ENCODE measurements at places on chromosomes 3 and 15. TPM values are rescaled to one million over a fixed set of nuclear protein-coding genes. Genes with fewer than 3 reads are reported as not detected.
A peak's percentile ranks its signal among the peaks of the same experiment; 100 is the strongest.

DNA sequence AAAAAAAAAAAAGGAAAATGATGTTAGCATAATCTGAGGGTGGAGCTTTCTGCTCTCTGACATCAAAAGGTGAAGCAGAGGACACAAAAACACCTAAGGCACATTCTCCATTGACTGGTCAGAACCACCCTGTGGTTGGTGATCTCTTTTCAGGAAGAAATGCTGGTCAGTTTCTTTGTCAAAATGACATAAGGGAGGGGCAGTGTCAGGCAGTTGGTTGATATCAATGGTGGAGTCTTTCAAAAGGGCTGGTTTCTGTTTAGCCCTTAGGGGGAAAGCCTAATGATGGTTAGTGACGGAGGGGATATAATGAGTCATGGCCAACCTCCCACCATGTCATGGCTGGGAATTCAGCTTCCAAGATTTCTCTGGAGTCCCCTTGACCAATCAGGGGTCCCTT lies 185.9 kb upstream of the GBE1 start:
- no peak overlapping the region for H3K27ac ChIP-seq
- no peaks in the 10 kb centered on the region for H3K4me1 ChIP-seq
- H3K36me3 ChIP-seq: no peaks in the 10 kb centered on the region
- DNase-seq: no peak
- H3K27me3 ChIP-seq: no peaks in the 10 kb centered on the region

DNA sequence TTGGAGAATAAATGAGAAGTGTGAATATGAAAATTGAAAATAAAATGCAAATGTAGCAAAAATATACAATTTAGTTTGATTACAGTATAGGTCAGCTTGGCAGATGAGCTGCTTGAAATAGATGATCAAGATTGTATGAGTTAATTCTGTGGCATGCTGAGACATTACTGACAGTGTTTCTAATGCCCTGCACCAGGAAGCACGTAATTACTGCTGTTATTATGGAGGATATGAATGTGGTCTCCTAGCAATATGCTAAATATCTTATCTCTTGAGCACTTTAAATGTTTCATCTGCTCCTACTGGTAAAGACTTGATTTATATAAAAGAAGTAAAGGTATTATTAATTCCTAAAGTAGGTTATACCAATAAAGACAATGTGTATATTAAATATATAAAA lies 1015.5 kb downstream of the PLOD2 start:
- H3K27ac ChIP-seq: no peak overlapping the region
- H3K4me1 ChIP-seq: no peaks in the 10 kb centered on the region
- DNase-seq: no peak
- no peak overlapping the region for H3K4me3 ChIP-seq
- H3K27me3 ChIP-seq: no peaks in the 10 kb centered on the region

DNA sequence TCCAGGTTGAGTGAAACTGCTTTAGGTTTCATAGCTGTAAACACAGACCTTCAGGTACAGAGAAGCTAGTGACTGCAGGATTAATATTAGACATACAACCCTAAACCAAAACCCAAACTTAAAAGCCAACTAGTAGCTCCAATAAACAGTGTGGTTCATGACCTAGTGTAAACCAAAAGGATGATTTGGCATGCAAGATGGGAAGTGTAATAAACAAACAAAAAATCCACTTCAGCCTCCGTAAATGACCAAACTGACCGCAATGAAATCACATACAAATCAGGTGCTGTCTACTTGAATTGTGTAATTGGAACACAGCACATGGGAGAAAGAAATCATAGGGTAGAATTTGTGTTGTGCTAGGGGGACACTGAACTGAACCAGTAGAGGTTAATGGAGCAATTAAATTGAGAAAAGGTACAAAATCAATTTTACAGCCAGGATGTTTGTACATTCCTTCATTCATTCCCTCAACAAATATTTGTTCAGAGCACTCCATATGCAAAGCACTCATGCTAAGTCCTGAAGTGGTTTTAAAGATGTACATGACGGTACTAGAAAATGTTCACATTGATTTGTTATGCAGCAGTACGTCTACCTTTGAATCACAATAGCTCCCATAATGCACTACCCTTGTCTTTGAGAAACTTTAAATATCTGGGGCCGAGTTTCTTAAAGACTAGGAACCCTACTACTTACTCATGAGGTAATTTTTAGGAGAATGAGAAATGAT lies 21.4 kb upstream of the CHST2 start:
- no peak for DNase-seq
- no peaks in the 10 kb centered on the region for H3K4me1 ChIP-seq
- H3K27ac ChIP-seq: no peak overlapping the region
- no peaks in the 10 kb centered on the region for H3K36me3 ChIP-seq
- no peak overlapping the region for H3K4me3 ChIP-seq
- H3K27me3 ChIP-seq: no peaks in the 10 kb centered on the region

DNA sequence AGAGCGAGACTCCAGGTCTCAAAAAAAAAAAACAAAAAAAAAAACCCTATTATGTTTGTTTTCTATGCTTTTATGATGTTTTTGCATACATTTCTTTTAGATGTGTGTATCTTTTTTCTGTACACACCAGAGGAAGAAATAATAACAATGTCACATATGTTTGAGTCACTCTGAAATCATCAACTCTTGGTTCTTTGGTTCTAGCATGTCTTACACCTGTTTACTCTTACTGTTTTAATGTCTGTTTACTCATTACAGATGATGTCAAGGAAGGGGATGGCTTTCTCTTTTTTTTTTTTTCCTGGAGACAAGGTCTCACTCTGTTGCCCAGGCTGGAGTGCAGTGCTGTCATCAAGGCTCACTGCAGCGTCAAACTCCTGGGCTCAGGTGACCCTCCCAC lies 24.1 kb downstream of the RHOA start:
- H3K27ac ChIP-seq: no peak overlapping the region
- H3K4me3 ChIP-seq: no peak overlapping the region
- H3K27me3 ChIP-seq: no peaks in the 10 kb centered on the region
- H3K4me1 ChIP-seq: peaks cover 54% of the 10 kb centered on the region
- H3K36me3 ChIP-seq: no peaks in the 10 kb centered on the region

- no peaks in the 10 kb centered on the region for H3K36me3 ChIP-seq
- H3K27ac ChIP-seq: no peak overlapping the region
- DNase-seq: no peak
- H3K4me1 ChIP-seq: peaks cover 9% of the 10 kb centered on the region
Measured at GRCh38 chr15:84598993-84599392, 1.8 kb upstream of the ZSCAN2 start.

DNA sequence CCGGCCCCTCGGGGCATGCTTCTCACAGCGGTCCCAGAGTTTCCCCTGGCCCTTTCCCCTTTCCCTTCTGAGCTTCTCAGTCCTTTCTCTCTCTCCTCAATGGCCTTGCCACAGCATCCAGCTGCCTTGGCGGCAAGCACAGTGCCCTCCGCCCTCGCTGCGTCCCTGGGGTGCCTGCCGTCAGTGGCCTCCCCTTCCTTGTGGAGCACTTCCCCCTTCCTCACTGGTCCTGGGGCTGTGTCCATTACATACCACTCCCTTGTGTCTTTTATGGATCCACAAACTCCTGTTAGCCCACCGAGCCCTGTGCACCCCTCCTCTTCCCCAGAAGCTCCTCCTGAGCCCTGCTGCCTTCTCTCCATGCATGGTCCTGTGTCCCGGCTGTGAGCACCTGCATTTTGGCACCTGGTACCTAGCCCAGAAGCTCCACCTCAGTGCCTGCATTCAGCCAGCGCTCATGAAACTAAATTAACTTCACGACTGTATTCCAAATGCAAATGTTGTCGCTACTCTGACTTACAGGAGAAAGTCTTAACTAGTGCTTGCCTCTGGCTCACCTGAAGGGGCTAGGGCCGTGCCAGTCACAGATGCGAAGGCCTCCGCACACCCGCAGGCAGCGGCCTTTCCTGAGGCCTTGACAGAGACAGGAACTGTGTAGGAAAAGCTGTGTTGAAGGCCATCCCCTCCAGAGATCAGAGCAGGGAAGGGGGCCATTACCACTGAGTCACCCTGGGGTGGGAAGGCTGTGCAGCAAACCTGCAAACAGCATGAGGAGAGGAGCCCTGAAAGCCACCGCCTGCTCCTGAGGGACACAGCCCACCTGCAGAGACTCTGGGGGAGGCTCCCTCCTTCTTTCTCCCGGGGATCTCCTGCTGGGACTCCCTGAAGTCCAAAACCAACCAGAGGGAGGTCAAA lies 19.1 kb upstream of the KLF13 start:
- H3K4me3 ChIP-seq: no peak overlapping the region
- DNase-seq: no peak
- no peak overlapping the region for H3K27ac ChIP-seq
- no peaks in the 10 kb centered on the region for H3K27me3 ChIP-seq
- no peaks in the 10 kb centered on the region for H3K36me3 ChIP-seq

DNA sequence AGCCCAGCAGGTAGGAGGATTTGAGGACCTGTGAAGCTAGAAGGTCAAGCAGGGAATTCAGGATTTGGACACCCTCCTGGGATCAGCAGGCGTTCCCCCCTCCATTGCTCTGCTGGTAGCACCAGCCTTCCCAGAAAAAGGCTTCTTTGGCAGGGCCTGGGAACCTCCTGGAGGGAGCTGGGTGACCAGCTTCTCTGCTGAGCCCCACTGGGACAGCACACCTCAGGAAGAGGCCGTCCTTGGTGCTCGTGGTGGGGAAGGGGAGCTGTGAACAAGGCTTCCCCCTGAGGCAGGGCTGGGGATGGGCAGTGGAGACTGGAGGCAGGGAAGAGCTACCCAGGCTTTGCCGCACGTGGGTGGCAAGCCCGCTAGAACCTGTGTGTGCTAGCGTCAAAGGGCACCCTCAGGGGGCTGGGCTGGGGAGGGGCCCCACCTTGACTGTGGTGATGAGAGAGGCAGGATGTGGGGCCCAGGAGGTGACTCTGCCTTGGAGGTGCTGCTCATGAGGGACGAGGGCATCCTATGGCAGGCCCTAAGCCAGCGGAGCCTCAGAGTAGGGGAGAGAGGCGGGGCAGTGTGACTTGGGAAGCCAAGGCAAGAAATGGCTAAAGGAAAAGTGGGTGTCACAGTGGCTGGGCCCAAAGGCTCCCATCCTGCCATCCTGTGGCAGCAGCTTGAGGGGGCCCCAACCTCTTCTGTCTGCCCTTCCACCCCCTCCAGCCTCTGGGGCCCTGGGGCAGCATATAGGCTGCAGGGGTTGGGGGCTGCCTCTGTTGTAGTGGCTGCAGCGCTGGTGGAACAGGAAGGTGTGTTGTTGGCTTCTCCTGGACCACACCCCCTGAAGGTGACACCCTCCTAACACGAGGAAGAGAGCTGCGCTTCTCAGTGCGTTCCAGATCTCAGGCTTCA lies 20.7 kb downstream of the KLF13 start:
- DNase-seq: no peak
- H3K27ac ChIP-seq: peak overlapping the region; percentile 3
- H3K4me1 ChIP-seq: peaks cover 77% of the 10 kb centered on the region
- no peaks in the 10 kb centered on the region for H3K27me3 ChIP-seq

The AGBL1 gene
- 0.16 TPM for total RNA-seq

The CCDC14 gene
- total RNA-seq: 22.7 TPM

The SPTSSB gene
- not detected for total RNA-seq

The ZMYND10 gene
- not detected for total RNA-seq

The MCF2L2 gene
- 0.99 TPM for total RNA-seq

The C3orf22 gene
- not detected for total RNA-seq

All from sigmoid colon (tissue), 7 donors.